ENCODE measurements at places on chromosomes 12 and 14.
A peak's percentile ranks its signal among the peaks of the same experiment; 100 is the strongest.

DNA sequence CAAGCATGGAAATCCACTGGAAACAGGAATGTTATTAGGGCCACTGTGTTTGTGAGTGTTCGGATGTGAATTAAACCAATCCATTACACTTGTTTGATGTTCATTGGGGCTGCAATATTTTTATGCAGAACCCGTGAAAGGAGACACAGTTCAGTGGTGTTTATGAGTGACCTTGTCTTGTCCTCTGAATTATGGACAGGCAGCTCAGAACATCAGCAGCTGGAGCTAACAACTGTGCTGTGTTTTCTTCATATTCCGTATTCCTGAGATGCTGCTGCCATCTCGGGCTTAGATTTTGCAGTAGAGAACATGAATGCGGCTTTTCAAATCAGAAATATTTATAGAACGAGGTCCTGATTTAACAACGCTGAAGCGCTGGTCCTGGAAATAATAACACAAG is 20.3 kb upstream of the CACNA1C start:
- DNase-seq, result no peak

DNA sequence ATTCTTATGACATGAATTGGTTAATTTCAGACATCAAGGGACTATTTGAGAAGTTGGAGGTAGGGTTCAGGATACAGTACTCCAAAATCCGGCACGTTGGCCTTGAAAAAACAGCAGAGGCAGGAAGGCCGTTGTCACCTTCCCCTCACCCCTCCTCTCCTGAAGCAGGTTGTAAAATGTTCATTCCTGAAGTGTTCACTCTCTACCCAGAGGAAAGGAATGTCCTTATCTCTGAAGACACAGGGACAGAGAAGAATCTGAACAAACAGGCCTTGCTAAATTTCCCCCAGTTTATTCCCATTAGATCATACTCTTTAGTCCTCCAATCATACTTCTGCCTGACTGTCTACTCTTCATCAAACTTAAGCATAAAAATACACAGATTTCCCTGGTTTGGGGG is 313.6 kb downstream of the ZFP36L1 start:
- peak; percentile 11 for DNase-seq

- no peak for DNase-seq
These were observed 47.5 kb downstream of the PRKCH start for GRCh38 chr14:61368781-61369453.

GRCh38 chr14:32694795-32695449 is 243.8 kb upstream of the NPAS3 start:
- no peak for DNase-seq

GRCh38 chr14:65002586-65003210 is 16.0 kb downstream of the FNTB start:
- DNase-seq, result no peak

GRCh38 chr14:102538602-102539543 is 29.3 kb upstream of the ANKRD9 start:
- no peak for DNase-seq

DNA sequence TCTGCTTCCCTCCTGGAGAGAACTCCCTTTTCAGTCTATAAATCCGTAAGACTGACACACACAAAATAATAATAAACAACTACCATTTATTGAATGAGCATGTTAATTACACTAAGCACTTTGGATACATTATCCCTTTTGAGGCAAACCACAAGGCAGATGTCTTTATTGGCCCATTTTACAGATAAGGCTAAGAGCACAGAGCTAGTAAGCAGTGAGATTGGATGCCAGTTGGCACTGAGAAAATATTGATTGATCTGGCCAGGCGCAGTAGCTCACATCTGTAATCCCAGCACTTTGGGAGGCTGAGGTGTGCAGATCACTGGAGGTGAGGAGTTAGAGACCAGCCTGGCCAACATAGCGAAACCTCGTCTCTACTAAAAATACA is 21.9 kb upstream of the RBM19 start:
- no peak for DNase-seq

DNA sequence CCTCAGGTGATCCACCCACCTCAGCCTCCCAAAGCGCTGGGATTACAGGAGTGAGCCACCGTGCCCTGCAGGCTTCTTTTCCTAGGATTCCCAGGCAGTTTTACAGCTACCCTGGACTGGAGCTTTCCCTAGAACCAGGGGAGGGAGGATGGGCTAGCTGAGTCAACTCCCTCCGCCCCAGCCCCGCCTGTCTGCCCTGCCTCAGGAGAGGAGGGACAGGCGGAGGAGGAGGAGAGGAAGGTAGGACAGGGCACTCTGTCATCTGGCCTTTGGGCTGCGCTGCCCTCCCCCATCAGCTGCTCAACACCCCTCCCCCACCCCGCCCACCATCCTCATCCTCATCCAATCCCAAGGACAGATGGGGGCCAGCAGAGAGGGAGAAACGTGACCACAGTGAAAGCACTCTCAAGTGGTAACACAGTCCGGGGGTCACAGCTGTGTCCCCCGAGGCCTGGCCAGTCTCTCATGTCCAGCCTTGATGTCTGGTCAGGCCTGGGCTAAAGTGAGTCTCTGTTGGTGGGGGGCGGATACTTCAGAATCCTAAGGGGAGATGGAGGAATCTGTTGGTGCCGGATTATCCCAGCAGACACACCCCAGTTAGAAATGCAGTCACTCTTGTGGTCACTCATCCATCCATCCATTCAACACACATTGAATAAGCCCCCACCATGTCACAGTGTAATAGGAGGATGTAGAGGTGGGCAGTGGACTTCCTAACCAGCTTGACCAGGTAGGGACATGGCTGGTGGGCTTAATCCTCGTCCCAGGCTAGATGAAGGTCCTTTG is 12.3 kb downstream of the FIGNL2 start:
- no peak for DNase-seq

DNA sequence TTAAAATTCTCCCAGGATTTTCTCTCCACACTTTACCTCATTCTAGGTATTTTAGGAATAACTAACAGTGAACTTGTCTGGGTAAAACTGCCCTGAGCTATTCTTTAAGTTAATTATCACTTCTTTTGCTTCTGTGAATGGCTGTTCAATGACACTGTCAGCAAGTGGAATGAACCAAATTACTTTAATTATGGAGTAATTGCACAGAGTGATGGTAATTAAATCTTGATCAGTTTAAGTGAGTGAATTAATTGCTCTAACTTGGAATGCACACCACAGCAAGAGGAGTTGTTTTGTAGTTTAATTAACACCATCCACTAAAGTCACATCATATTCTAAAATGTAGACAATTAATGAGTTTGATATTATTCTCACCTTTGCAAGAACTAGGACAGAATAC is 36.2 kb upstream of the TMEM260 start:
- DNase-seq, result no peak

DNA sequence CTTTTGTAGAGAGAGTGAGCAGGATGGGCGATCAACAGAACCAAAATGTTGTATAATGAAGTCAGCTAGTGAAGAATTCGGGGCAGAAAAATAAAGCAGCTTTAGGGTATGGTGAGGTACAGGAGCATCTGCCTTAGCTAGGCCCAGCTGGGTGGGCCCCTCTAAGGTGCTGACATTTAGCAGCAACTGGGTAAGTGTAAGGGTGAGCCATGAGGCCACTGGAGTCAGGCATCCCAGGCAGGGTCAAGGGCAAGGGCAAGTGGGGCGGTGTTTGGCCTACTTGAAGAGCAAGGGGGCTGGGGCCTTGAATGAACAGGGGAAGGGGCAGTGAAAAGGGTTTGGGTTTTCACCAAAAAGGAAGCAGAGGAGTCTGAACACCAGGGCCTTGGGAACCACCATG is 583.6 kb downstream of the BCL11B start:
- DNase-seq, result no peak

GRCh38 chr12:109714913-109715244 is 1.3 kb downstream of the FAM222A start:
- no peak for DNase-seq

DNA sequence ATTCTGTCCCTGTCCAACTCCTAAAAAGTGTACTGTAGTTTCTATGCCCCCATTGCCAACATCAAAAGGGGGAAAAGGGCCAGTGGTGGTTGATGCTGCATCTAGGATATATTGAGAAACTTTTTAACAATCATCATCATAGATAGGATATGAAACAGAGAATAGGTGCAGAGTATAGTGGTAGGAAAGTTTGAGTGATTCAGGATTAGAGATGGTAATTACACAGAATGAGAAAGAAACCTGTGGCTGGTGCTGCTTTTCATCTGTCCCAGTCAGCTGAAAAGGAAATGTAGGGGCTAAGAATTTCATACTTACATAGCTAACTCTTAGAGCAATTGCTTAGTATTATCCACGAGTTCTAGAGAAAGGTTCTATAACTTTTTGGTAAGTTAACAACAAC is 67.6 kb downstream of the GTF2A1 start:
- DNase-seq, result no peak

Data from uterus (tissue), 4 donors.